Stimulated activated CD4-positive, alpha-beta T cell treated with anti-CD3 and anti-CD28 coated beads, Interleukin-2, amount 100 ng/mL, for 4 hours (primary cell): ENCODE measurements at places on chromosomes 3 and 15.

DNA sequence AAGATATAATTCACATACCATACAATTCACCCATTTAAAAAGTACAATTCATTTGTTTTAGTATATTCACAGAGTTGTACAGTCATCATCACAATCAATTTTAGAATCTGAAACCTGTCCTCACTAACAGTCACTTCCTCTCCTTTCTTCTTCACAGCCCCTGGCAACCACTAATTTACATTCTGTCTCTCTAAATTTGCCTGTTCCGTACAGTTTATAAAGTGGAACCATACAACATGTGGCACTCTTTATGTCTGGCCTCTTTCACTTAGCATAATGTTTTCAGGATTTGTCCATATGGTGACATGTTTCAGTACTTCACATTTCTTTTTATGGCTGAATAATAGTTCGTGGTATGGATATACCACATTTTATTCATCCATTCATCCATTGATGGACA is 22.7 kb downstream of the ERICH6 start:
- DNase-seq: no peak

DNA sequence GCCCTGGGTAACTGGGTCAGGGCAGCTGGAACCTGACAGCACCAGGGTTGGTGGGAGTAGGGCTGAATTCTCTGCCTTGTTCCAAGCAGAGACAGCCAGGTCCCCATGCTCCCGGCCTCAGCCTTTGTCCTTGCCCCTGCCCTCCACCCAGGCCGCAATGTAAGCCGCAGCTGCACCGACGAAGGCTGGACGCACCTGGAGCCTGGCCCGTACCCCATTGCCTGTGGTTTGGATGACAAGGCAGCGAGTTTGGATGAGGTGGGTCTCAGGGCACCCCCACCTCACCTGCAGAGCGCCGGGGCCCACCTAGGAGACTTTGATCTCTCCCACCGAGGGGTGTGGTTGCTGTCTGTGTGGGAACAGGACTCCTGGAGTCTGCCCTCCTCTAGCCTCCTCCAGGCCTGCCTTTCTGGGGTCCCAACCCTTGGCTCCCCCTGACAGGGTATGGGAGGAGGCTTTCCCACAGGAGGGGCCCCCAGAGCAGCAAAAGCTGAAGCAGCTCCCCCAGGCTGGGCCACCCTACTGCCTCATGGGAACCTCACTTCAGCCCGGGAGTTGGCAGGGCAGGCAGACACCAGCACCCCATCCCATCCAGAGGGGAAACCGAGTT is 23.4 kb downstream of the VIPR1 start:
- no peak for DNase-seq

- no peak for DNase-seq
These were observed 39.3 kb downstream of the NKIRAS1 start for GRCh38 chr3:23877329-23877980.

DNA sequence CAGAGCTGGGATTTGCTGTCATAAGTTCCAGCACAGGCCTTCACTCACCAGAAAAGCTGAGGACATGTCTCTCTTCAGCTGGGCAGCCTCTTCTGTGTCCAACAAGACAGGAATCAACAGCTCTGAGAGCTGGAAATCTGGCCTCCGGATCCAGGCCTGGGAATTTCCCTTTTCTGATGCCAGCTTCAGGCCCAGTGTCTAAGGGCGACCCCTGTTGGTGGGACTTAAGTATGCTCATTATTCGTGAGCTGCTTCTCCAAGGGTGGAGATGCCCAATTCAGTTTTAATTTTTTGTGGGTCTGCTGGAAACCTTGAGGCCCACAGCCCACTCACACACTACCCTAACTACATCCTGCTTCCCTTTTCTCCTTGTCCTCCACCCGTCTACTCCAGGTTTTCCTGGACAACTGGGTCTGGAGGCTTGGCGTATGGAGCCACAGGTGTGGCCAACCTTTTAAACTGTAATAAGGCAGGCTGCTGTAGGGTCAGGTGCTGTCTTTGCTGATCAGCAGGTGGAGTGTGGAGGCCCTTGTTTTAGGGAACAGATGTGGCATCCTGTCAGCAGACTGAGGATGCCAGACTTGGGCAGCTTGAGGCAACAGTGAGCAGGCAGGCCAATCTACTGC is 2.6 kb upstream of the CEMIP start:
- peak; percentile 41 for DNase-seq

DNA sequence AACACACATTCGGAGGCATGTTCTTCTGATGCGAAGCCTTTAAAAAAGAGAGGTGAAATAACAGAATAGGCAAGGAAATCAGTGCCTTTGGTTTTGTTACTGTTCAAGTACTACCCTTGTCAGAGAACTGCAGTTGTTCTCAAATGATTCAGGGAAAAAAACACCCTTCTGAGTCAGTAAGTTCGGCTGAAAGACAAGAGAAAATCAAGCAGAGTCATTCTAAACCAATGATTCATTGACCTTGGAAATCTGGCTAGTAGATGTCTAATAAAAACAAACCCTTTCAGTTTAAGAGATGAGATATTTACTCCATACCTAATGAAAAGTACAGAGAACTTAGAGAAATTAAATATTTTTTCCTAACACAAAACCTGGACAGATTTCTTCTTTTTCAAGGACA is 72.7 kb upstream of the ABI3BP start:
- DNase-seq: no peak

DNA sequence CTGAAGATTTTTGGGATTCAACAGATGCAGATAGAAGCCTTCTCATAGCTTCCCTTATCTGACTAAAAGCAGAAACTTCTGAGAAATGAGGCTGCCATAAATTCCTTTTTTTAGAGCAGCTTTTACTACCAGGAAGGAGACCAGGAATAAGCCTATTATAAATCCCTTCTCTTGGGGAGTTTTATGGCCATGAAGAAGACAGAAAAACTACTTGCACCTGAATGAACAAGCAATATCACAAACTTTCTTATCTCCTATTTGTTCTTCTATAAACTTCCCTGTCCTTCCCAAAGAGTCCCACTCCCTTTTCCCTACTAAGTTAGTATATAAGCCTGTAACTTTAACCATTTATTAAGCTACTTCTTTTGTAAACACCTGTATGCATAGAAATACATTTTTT is 603.1 kb downstream of the NSUN3 start:
- DNase-seq: no peak

GRCh38 chr3:30186741-30187219 is 419.6 kb upstream of the TGFBR2 start:
- no peak for DNase-seq

- no peak for DNase-seq
These were observed 12.8 kb downstream of the KBTBD13 start for GRCh38 chr15:65089206-65089824.

DNA sequence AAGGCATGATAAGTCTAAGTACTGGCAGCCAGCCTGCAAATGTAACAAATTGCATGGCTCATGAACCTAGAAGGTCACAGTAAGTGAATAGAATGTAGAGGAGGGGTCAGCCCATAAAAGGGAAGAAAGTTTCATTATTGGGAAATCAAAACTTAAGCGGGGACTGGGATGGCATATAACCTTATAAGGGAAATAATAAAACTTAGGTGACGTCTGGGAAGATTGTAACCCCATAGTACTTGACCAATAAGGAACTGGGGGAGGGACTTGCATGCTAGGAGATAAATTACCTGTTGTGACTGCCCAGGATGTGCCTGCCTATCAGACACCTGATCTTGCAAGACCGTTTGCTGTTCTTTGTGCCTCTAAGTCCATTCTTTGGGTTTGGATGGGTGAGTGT is 28.1 kb upstream of the MCTP2 start:
- DNase-seq: no peak

DNA sequence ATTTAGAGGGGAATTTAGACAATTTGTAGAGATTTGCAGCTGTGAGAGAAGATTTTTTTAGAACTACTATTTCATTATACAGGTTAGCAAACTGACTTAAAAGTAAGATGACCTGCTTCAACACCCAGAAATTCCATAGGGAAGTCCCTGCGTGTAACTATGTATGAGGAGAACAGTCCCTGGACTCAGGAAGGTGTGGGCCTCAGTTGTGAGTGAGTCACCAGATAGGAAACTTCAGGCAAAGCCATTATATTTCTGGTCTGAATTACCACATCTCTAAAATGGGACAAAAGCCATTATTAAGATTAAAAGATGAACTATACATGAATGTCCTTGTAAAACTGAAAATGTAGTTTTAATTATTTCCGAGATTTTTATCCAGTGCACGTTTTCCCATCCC is 488.3 kb upstream of the GOLIM4 start:
- DNase-seq: no peak

DNA sequence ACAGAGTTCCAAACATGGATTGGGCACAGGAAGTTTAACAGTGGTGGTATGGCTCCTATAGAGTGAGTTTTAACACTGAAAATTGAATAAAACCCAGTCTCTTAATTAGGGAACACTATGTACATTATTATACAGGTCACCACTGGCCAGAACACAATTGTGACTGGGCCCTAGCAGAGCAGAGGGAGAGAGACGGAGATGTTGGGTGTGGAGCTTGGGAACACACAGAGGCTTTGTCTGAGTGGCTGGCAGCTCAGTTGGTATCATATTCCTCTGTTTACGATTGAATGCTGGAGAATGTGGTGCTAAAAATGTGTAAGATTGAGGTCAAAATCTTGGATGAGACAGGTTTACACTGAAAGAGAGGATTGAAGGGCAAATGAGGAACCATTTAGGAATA is 6.8 kb upstream of the MOBP start:
- DNase-seq: no peak

- DNase-seq: no peak
These were observed 13.7 kb downstream of the SH3BP5 start for GRCh38 chr3:15318661-15319060.

- DNase-seq: no peak
These were observed 63.1 kb downstream of the DAPK2 start for GRCh38 chr15:63983061-63983711.

- DNase-seq: peak; percentile 85
These were observed 5.6 kb downstream of the CSK start for GRCh38 chr15:74787251-74788041.

DNA sequence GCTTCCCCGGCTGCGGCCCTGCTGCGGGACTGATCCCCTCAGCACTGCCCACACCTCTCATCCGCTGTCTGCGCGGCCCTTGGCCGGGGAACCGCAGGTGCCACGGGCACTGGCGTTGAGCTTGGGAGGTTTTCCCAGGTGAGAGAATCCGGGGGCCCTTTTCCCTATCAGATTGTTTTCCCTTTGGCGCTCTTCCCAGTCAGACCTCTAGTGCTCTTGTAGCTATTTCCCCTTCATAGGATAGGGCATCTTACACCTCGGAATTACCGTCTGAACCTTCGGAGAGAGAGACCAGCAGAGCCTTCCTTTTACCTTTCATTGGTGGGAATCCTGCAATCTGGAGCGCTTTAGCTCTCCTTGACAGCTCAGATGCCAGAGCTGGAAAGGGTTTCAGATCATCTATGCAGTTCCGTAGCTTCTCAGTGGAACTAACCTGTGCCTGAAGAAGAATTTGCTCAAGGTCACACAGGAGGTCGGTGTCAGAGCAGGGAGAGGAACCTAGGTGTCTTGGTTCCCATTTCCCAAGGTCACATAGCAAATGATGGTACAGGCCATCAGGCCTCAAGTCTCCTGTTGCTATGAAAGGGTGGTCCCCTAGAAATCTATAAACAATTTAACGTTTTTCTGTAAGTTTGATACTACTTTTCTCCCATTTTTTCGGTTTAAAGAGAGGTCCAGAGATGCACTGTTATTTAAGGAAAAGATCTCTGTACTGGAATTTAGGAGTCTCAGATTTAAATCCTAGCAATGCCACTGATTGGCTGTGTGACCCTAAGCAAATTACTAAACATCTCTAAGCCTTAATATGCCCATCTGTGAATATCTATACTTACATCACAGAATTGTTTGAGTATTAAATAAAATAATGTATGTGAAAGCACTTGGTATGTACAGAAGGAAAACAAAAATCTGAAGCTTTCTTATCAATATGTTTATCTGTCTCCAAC is 916 bp downstream of the IDH3A start:
- DNase-seq: no peak

DNA sequence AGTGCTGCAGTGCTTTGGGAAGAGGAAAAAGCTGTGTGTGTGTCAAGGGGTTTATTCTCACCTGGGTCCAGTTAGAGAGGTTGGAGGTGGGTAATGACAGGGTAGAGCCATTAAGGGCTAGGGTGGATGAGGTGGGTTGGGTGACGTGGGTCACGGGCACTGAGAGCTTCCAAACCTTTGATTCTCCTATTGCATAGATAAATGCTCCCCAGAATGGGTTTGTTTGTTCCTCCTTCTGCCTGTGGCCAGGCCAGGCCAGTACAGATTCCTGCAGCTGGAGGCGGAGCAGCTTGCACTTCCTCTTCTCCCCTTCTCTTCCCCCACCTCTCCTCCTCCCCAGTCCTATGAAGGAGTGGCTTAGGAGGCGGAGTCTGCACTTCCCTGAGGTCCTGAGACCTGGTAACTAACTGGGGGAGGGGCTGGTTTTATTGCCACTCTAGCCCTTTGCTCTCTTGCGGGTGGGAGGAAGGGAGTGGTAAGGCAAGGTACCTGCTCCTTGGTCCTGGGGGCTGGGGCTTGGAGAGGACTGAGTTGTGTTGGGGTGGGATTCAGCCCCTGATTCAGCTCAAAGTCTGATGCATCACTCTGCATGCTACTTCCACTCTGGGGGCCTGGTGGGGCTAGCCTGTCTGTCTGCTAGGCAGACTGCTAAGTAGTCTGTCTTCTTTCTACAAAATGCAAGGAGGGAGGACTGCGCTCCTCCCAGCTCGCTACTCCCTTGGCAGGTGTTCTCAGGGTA is 3.5 kb downstream of the SPINT1 start:
- DNase-seq: no peak

- peak; percentile 11 for DNase-seq
These were observed 17.0 kb upstream of the CMC1 start for GRCh38 chr3:28224430-28224829.

DNA sequence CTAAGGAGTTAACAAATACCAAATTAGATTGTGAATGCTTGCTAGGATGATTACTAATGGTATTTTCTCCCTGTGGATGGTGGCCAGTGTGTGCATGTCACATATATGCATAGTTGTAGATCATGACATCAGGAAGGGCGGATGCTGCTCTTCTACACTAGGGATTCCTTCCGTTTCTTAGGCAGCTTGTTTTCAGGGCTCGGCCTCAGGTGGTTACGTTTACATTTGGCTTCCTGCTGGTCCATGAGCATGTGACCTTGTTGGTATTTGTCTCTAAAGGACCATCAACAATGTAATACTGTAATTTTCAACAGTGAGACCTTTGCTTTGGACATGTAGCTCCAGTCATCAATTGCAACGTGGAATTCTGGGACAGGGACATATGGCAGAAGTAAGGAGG is 221.4 kb downstream of the NR1D2 start:
- DNase-seq: no peak

DNA sequence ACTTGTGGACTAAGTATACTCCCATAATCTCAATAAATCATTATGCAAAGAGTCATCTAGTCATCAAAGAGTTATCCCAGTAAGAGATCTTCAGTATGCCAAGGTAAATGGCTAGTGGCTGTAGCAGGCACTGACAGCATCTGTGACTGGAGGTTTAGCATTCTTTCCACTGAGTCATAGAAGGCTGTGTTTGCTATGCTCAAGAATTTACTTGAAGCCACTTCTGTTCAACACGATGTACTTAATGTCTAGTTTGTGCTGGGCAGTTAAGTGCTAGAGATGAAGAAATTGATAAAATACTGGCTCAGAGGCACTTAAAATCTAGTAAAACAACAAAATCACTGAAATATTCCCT is 13.0 kb downstream of the ZBED2 start:
- no peak for DNase-seq
